ENCODE measurements at places on chromosomes 6 and 20. TPM values are rescaled to one million over a fixed set of nuclear protein-coding genes. Genes with fewer than 3 reads are reported as not detected.

DNA sequence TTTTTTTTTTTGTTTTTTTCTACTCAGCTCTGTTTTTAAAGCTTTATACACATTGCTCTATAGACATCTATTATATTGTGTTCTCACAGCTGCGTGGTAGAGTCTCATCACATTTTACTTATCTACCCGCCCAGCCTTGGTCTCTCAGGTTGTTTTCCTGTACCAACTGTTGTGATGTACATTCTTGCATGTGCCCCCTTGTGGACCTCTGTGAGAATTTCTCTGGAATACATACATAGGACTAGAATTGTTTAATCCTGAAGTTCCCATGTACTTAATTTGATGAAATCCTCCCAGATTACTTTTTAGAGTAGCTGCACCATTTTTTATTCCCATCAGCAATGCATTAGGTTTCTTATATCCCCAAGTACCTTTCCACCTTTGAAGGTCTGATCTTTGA, 40.4 kb upstream of the TINAG start:
- H3K27me3 ChIP-seq, result no peaks in the 10 kb centered on the region
- DNase-seq, result peak; percentile 39
- no peaks in the 10 kb centered on the region for H3K4me1 ChIP-seq
- H3K4me3 ChIP-seq, result no peak overlapping the region
- no peaks in the 10 kb centered on the region for H3K36me3 ChIP-seq
- no peak overlapping the region for H3K27ac ChIP-seq

DNA sequence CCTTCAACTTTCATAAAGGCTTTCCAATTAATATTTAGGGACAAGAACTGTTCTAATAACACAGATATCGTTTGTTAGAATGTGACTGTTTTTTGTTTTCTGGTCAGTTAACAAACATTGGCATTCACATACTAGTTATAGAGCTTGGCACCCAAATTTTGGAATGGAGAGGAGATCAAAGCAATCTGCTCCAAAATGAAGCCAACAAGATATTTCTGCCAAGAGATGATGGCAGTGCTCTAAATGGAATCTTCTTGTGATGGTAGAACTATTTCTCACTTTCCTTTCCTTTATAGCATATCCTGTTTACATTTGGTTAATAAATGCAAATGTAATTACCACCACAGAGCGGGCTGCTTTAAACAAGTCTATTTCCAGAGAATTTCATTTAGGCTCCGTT, 208.3 kb upstream of the RIMS1 start:
- H3K27ac ChIP-seq, result no peak overlapping the region
- no peaks in the 10 kb centered on the region for H3K4me1 ChIP-seq
- no peaks in the 10 kb centered on the region for H3K27me3 ChIP-seq
- H3K4me3 ChIP-seq, result no peak overlapping the region
- no peak for DNase-seq

GRCh38 chr20:49372095-49372734, 94.4 kb upstream of the ZNFX1 start:
- H3K4me1 ChIP-seq, result no peaks in the 10 kb centered on the region
- H3K27ac ChIP-seq, result no peak overlapping the region
- H3K27me3 ChIP-seq, result no peaks in the 10 kb centered on the region

GRCh38 chr6:162181741-162182401, 545.7 kb downstream of the PRKN start:
- H3K4me3 ChIP-seq, result no peak overlapping the region
- H3K36me3 ChIP-seq, result no peaks in the 10 kb centered on the region
- no peaks in the 10 kb centered on the region for H3K27me3 ChIP-seq
- no peak overlapping the region for H3K27ac ChIP-seq
- no peaks in the 10 kb centered on the region for H3K4me1 ChIP-seq

DNA sequence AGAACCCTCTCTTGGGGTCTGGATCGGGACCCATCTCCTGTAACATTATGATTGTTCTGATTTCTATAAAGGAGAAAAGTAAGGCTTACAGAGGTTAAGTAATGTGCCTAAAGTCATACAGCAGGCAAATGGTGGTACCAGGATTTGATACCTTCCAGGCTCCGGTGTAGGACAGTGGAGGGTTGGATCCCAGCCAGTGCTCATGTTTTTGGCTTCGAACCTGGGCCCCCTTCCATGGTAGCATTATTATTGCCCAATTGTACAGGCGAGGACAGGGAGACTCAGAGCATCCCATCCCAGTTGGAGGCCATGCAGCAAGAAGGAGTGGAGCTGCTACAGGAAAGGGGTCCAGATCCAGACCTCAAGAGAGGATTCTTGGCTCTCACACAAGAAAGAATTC, 202.7 kb downstream of the TFAP2C start:
- no peaks in the 10 kb centered on the region for H3K27me3 ChIP-seq
- H3K36me3 ChIP-seq, result no peaks in the 10 kb centered on the region
- no peak overlapping the region for H3K27ac ChIP-seq
- DNase-seq, result no peak

GRCh38 chr6:35496841-35497570, at the start of gene TEAD3:
TSS of gene TEAD3 (minus strand) at chr6:35497079.
- H3K4me3 ChIP-seq, result peak within 1 kb of the TSS; percentile 100
- peaks cover 38% of the 10 kb centered on the region for H3K4me1 ChIP-seq
- no peaks in the 10 kb centered on the region for H3K27me3 ChIP-seq
- no peaks in the 10 kb centered on the region for H3K36me3 ChIP-seq

- H3K4me1 ChIP-seq, result peaks cover 11% of the 10 kb centered on the region
- H3K27ac ChIP-seq, result no peak overlapping the region
- no peak overlapping the region for H3K4me3 ChIP-seq
- DNase-seq, result no peak
Observed at GRCh38 chr6:52515219-52515960, 61.5 kb downstream of the TRAM2 start.

- no peak for DNase-seq
- no peak overlapping the region for H3K4me3 ChIP-seq
- H3K27me3 ChIP-seq, result no peaks in the 10 kb centered on the region
Observed at GRCh38 chr20:34581341-34582184, 23.0 kb downstream of the MAP1LC3A start.

GRCh38 chr6:121886223-121886830, 450.9 kb downstream of the GJA1 start:
- no peak overlapping the region for H3K4me3 ChIP-seq
- no peaks in the 10 kb centered on the region for H3K27me3 ChIP-seq

DNA sequence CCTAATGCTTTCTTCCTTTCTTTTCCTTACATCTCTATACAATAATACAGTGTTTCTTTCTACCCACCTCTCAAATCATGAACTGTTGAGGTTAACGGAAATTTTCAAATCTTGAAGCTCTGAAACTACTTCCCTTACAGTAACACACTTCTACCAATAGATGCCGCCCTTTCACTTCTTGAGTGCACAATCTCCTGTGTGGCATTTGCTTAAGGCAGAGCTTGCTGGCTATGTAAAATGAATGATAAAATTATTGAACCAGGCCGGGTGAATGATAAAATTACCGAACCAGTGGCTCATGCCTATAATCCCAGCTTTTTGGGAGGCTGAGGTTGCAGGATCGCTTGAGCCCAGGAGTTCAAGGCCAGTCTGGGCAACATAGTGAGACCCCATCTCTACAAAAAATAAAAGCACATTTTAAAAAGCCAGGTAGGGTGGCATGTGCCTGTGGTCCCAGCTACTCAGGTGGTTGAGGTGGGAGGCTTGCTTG, 56.8 kb downstream of the KCNS1 start:
- no peak overlapping the region for H3K27ac ChIP-seq
- peak; percentile 59 for DNase-seq
- no peak overlapping the region for H3K4me3 ChIP-seq
- H3K27me3 ChIP-seq, result no peaks in the 10 kb centered on the region
- H3K36me3 ChIP-seq, result no peaks in the 10 kb centered on the region

FOXC1 gene
- total RNA-seq, result 3.6 TPM

SLC22A2 gene
- not detected for total RNA-seq

DLL1 gene
- total RNA-seq, result 13.2 TPM

BANF2 gene
- not detected for total RNA-seq
